Fibroblast of skin of abdomen (primary cell): ENCODE measurements at places on chromosomes 5 and 9.

DNA sequence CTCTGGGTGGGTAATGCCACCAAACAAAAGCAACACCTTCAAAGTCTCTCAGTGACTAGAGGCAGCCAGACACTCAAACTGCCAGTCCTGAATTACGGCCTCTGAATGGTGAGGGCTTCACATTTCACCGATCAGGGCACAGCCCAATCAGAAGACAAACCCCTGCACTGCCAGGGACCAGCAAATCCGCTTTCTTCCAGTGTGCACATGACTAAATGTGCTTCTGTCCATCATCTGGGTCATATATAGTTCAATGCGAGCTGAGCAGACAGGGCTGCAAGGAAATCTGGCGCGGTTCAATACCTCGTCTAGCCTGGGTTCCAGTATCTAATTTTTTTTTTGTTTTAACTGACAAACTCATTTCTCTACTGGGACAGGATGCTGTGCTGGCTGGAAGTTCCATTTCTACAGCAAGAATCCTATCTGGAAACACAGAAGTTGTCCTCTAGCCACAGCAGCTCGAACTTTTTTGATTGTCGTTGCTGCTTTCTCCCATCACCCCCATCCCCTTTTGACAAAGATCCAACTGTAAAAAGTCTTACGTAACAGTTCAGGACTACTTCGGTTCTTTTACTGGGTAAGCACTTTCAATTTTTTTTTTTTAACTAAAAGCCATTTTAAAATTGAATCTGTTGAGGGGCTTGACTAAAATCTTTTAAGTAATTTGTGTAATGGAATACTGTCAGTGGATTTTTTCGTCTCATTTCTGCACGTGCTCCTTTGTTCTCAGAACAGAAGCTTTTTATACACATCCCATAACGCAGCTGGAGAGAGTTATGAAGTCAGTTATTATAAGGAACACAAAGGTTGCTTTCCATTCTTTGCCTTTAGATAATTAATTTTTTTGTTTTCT is 112.7 kb downstream of the NR6A1 start:
- peak; percentile 99 for DNase-seq

- no peak for DNase-seq
Observed at GRCh38 chr9:134917431-134918373, at the start of gene FCN1. Gene FCN1 (minus strand): TSS chr9:134917912. CDS start chr9:134917871, 41 bp downstream.

- DNase-seq, result no peak
Observed at GRCh38 chr5:7169240-7169878, 226.6 kb upstream of the ADCY2 start.

DNA sequence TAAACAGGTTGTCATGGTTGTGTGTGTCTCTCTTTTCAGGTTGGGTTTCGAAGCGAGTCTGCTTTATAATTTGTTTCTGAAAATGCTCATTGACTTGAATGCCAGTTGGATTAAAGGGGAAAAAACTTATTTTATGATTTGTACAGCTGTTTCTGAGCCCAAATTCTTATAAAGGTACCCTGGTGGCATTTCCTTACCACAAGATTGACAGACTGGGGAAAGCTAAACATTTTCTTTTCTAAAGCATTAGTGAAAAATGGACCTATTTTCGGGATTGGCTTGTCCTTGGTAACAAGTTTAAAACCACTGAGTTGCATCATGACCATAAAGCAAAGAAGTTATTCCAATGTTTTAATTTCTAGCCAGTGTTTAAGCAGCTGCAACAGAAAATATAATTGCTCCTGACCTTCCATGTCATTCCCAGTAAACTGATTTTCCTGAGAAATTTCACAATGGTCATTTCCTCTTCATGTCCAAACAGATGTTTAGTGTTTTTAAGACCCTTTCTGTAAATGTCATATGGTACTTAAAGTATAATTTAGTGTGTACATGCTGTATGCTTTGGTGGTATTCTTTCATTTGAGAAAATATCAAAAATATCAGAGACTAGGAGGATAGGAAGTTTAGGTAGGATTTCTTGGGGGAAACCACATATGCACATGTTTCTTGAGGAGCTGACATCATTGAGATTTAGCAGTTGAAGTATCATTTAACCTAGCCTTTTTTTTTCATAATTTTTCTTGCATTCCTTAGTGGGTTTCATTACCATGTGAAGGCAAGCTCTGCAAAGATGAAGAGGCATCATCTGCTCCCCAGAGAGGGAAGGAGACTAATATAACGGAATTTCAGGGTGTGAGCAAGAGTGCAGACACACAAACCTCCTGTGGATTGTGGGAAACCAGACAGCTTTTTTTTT is 667.1 kb upstream of the RGMB start:
- DNase-seq, result peak; percentile 94

DNA sequence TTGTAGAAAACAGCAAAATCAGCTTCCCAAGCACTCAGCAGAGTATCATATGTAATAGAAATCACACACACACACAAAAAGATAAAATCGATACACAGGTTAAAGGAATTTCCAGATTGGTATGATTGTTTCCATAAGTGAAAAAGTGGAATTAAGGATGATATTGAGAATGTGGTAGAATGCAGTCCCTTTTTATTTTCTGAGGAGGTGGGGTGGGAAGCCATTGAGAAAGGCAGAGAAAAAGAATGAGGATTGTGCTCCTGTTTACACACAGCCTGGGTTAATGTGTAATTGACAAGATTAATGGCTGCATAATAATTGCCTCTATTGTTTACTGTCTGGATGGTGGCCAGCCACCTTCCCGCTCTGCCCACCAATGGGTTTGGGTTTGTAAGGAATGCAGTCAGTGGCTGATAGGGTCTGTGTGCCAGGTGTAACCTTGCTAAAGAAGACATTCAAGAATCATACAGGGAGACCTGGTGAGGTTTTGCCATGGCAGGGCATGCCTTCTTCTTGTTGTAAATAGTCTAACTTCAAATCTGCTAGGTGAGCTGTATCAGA is 177.2 kb upstream of the MAP3K1 start:
- no peak for DNase-seq
